ENCODE measurements at places on chromosomes 16 and 17.

GRCh38 chr16:75064403-75065148 is 52.0 kb downstream of the LDHD start:
- DNase-seq = peak; percentile 53

- DNase-seq = no peak
These were observed 1751.4 kb downstream of the TP53TG3F start for GRCh38 chr16:35210681-35211433.

DNA sequence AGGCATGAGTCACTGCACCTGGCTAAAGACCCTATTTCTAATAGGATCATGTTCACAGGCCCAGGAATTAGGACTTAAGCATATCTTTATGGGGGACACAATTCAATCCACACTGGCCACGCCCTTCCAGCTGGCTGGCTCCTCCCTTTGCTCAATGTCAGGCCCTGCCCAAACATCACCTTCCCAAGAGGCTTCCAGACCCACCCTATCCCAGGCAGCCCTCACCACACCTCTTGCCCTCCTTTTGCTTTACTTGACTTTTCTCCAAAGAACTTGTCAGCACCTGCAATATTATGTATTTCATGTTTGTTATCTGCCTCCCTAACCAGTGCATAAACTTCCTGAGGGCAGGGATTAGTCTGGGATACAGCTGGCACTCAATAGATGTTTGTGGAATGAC is 109.6 kb upstream of the CDH5 start:
- DNase-seq = no peak

DNA sequence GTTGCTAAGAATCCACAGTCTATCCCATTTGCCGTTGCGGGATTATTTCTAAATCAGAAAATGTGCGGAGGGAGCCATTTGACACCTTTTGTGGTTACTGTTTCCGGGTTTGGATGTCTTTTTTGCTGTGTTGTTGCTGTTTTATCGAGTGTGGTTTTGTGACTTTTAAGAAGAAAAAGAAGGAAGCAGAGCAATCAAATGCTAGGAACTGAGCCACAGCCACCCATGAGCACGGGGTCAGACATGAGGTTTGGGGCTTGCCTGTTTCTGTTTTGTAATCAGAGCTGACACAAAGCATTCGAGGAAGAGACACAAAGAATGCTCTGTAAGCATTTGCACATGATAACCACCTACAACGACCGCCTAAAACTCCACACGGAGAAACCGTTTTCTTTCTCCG is 53.1 kb upstream of the CHMP6 start:
- peak; percentile 58 for DNase-seq

GRCh38 chr16:28592979-28593553 is 3.8 kb downstream of the SULT1A2 start:
- no peak for DNase-seq

DNA sequence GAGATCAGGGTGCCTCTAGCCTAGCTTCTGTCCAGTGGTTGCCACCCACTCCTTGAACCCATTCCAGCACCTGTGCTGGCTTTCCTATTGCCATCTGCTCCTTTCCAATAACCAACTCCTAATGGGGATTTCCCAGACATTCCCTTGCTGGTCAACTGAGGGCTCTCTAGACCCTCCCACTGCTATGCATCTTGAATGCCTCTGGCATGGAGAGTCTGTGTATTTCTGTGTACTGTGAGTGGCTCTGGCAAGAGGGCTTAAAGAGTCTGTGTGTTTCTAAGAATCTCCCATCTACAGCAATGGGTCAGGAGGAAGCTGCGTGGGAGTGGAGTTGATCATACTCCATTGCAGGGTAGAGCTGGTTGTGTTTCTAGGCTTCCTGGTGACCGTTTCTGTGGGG is 11.0 kb upstream of the EPN3 start:
- no peak for DNase-seq

DNA sequence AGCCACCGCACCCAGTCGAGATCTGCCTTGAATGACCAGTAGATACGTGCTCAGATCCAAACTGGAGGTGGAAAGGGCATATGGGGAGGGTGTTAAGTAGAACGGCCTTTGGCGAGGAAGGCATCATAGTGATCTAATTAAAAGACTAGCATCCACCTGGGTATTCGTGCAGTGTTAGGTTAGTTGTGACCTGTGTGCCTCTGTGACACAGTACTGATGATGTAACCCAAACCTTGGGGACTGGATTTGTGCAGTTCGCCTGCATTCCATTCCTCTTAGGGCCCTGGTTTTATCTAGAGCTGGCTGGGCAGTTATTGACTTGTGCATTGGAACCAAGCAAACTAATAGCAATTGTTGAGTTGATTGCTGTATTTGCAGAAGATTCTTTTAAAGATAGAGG is 47.9 kb downstream of the SNX29 start:
- no peak for DNase-seq
